ENCODE measurements at places on chromosomes 3 and 15.

DNA sequence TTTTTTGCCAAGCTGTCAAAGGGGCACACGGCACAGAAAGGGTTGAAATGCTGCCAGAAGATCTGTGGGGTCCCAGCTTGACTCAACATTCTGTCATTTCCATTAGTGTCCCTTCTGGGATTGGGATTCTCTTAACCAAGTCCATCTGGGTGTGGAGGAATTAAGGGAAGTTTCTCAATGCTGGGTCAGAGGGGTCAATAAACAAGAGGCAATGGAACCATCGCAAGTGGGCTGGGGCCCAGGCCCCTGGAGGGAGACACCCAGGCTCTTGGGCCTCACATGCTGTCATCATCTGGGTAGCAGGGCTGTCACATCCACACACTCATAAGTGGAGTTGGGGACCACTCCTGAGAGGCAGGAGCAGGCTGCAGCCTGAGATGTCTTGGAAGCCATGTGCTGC, 8.1 kb upstream of the APOD start:
- no peak for DNase-seq

GRCh38 chr3:192892981-192893700, 24.5 kb downstream of the MB21D2 start:
- peak; percentile 66 for DNase-seq

DNA sequence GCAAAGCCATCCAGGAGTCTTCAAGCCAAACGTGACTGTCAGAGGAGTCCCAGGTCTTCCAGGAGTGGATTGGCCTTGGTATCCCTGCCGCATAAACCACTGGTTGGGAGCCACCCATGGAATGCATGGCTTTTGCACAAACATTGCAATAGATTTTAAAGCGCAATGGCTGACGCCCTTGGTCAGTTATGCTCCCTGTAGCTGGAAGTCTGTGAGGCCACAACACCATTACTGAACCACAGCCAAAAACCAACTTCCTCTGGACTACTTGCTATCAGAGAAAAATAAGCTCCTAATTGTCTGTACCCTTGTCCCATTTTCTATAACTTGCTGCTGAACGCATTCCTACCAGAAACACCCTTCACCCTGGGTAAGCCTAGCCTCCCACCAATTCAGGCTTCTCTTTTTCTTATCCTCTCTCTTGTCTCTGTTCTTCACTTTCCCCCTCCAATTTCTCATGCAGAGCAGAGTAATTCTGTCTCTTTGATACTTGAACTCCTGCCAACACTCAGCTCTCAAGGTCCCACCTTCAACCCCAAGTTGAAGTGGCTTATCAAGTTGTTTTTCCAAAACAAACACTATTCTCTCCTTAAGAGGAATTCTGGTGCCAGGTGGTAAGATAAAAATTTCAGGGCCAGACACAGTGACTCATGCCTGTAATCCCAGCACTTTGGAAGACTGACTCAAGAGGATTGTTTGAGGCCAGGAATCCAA, 176.4 kb upstream of the UBE2E1 start:
- no peak for DNase-seq

DNA sequence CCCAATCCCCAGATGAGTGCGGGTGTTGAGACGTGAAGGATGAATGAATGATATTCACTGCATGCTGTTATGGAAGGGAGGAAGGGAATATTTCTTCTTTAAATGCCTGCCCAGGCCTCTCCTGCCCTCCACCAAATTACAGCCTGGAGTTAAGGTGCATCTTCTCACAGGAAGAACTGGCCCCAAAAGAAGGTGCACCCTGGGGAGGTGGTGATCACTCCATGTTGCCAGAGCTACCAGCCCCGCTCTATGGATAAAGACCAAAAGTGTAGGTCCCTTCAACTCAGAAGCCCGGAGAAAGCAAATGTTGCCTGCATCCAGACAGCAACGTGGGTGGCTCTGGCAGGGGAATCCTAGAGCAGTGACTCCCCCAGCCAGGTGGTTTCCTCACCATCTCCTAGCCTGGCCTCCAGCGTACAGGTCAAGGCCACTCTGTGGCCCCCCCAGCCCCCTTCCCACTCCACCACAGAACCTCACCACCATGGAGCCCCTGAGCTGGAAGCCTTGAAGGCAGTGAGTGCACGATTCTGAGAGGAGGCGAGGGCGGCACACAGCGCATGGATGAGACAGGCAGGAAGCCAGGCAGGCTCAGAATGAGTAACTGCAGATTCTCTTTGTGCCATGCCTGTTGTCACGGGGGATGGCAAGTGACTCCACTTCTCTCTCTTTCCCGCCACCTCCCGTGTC, 3.5 kb upstream of the VIPR1 start:
- DNase-seq: no peak

- no peak for DNase-seq
Observed at GRCh38 chr3:24688446-24689148, 193.9 kb upstream of the THRB start.

GRCh38 chr15:27249046-27249759, 278.2 kb downstream of the GABRG3 start:
- DNase-seq: no peak

GRCh38 chr3:42014458-42014920, 52.6 kb upstream of the ULK4 start:
- no peak for DNase-seq

DNA sequence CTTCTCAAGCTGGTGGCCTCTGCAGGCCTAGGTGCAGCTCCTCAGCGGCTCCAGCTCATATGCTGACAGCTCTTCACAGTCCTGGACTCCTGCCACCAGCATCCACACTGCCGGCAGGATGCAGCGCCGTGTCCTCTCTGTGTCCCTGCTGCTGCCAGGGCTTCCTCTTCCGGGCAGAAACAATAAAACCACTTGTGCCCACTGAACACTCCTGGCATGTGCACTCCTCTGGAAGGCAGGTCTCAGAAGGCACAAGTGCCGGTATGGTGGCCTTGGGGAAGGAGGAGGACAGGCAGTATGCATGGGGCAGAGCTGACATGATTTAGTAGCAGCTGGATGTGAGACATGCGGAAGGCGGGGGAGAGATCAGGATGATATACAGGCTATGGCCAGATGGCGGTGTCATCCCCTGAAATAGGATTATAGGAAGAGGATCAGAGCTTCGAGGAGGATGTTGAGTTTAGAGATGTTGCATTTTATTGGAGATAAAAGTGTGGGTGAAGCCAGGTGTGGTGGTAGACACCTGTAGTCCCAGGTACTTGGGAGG, 7.5 kb upstream of the MAN2A2 start:
- no peak for DNase-seq

DNA sequence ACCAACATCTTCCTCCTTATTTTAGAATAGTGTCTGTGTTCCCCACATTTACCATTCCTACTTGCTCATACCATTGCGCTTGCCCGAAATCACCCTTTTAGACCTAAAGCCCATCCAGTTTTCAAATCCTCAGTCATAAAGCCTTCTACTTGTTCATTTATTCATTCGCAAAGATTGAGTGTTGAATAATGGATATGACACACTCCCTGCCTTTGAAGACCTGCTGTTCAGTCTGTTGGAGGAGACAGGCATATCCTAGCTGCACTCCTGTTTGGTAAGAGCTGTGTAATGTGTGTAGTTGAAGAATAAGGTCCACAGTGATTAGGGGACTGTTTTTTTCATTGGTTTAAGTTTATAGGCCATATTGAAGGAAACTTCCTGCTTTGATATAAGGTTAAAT, 1.7 kb downstream of the CNOT10 start:
- no peak for DNase-seq

GRCh38 chr3:12797892-12798558, 1.5 kb downstream of the CAND2 start:
- no peak for DNase-seq

DNA sequence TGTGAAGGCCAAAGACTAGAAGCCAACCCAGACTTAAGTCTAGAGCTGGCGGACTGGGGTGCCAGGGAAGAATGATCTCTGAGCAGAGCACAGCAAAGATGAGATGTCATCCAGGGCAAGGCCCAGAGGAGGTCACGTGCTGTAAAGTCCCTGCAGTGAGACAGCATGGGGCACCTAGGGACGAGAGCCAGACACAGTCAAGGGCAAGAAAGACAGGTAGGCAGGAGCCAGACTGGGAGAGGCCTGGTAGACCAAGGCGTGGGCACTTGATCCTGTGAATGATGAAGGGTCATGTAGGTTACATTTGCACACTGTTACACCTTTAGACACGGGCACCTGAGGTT, 379.7 kb upstream of the PROK2 start:
- no peak for DNase-seq

DNA sequence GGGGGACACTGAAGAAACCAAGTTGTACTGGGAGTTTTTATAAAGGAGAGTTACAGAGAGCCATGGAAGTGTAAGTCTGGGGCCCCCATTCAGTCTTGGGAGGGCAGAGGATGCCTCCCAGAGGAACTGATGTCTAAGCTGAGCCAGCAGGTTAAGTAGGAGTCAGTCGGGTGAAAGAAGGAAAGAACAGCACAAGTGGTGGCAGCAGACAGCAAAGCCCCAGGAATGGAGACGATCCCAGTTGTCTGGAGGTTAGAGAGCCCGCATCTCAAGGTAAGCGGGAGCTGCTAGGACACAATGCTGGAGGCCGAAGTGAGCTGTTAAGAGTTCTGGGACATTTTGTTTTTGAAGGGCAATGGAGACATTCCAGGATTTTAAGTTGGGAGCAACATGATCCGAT, 88.8 kb downstream of the TAMM41 start:
- no peak for DNase-seq

DNA sequence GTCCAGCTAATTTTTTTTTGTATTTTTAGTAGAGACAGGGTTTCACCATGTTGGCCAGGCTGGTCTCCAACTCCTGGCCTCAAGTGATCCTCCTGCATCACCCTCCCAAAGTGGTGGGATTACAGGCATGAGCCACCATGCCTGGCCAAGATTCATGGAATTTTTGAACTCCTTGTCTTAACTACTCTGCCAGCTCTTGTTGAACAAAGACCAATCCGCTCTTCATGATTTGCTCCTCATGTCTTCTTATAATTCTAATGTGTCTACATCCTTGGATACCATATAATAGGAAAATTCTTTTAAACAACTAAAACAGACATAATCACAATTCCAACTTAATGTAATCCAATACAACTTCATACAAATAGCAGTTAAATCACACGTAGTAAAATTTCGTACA, 21.3 kb downstream of the UBA5 start:
- no peak for DNase-seq

GRCh38 chr15:65836665-65837064, 32.6 kb upstream of the RAB11A start:
- DNase-seq: no peak

GRCh38 chr15:51494411-51495314, 127.9 kb downstream of the DMXL2 start:
- DNase-seq: no peak

- DNase-seq: no peak
Observed at GRCh38 chr3:195767792-195768191, 43.9 kb downstream of the MUC4 start.

DNA sequence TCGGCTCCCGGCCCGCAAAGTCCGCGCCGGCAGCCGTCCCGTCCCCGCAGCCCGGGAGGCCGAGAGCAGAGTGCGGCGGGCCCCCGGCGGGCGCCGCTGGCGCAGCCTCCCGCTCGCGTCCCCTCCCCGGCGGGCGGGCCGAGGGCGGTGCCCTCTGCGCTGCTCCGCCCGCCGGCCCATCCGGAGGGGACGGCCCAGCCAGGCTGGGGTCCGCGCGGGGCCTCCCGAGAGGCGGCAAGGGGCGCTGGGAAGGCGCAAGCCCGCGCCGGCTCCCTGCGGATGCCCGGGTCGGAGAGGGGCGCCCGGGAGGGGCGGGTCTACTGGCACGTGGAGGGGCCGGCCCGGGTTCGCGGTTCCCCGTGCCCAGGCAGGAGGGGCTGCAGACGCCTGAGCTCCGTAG, at the start of the genes CLCN2 and POLR2H:
Gene CLCN2, minus strand, starts transcription at position 74 of the 400 bp plus-strand sequence. CDS start 126 bp downstream, outside the sequence.
Gene POLR2H, plus strand, starts transcription at position 179 of the 400 bp plus-strand sequence. CDS start 1,783 bp downstream, outside the sequence.
- DNase-seq: peak; percentile 27

GRCh38 chr3:193377591-193377990, 962 bp downstream of the ATP13A5 start:
- DNase-seq: no peak

DNA sequence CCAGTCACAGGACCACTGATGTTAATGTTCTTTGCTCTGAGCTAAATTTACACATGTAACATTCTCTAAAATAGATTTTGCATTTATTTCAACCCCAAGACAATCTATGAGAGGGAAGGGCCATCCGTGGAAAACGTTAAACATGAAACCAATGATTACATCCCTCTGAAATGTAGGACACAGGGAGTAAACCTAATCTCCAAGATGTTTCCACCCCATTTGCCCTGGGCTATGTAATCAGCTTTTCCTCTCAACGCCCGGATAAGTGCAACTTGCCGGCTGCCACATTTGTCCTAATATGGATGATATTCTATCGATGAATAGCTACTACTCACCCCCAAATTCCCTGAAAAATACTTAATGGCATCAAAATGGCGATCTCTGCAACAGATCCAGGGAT, 6.4 kb upstream of the FMN1 start:
- DNase-seq: no peak

GRCh38 chr15:66931768-66932633, 133.4 kb upstream of the SMAD3 start:
- DNase-seq: no peak

- no peak for DNase-seq
Observed at GRCh38 chr3:109804697-109805096, 467.4 kb upstream of the DPPA4 start.

All from stimulated activated CD8-positive, alpha-beta memory T cell treated with anti-CD3 and anti-CD28 coated beads, Interleukin-15, amount 100 ng/mL, for 48 hours (primary cell).